ENCODE measurements at places on chromosomes 5 and 9. TPM values are rescaled to one million over a fixed set of nuclear protein-coding genes. Genes with fewer than 3 reads are reported as not detected.

- no peaks in the 10 kb centered on the region for H3K36me3 ChIP-seq
- peaks cover 28% of the 10 kb centered on the region for H3K27me3 ChIP-seq
- H3K4me1 ChIP-seq = peaks cover 2% of the 10 kb centered on the region
- no peak overlapping the region for H3K4me3 ChIP-seq
Measured at GRCh38 chr5:1152156-1152555, 40.3 kb upstream of the SLC12A7 start.

DNA sequence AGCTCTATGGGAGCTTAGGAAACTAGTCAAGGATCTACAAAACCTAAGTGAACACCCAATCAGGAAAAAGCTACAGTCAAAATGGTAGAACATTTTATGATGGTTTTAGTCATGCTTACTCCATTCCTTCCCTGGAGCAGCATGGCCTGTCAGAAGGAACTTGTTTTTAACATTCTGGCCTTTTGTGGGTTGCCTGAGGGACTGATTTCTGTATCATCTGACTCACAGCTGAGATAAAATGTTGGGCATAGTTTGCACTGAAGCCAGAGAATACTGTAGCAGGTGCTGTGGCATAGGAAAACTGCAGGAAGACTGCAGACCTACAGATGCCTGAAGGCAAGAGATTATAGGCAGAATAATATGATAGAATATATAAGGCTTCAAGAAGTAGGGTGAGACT lies 719.6 kb upstream of the GRAMD2B start:
- no peak overlapping the region for H3K4me3 ChIP-seq
- H3K4me1 ChIP-seq = no peaks in the 10 kb centered on the region
- H3K27ac ChIP-seq = no peak overlapping the region
- no peak for DNase-seq

DNA sequence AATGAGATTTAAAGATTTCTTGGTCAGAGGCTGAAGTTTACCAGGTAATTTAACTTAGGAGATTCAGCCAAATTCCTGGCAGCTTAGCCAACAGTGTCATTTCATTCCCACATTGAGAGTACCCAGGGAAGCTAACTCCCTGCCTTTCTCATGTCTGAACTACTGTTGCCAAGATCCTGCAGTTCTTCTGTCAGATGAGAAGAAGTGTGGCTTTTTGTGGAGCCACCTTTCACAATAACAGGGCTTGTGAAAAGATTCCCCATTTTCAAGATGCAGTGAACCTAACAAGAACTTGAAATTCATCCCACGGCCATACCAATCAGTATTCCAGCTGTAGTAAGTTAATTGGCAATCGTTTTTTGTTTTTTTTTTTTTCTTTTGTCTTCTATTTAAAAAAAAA lies 176.4 kb downstream of the XRCC4 start:
- H3K27me3 ChIP-seq = no peaks in the 10 kb centered on the region
- no peak overlapping the region for H3K27ac ChIP-seq
- H3K4me3 ChIP-seq = no peak overlapping the region
- H3K4me1 ChIP-seq = no peaks in the 10 kb centered on the region
- DNase-seq = no peak

GRCh38 chr5:171469326-171469725 lies 49.9 kb downstream of the FGF18 start:
- no peaks in the 10 kb centered on the region for H3K36me3 ChIP-seq
- H3K4me3 ChIP-seq = no peak overlapping the region
- DNase-seq = no peak
- H3K27me3 ChIP-seq = peaks cover 6% of the 10 kb centered on the region
- H3K27ac ChIP-seq = no peak overlapping the region

DNA sequence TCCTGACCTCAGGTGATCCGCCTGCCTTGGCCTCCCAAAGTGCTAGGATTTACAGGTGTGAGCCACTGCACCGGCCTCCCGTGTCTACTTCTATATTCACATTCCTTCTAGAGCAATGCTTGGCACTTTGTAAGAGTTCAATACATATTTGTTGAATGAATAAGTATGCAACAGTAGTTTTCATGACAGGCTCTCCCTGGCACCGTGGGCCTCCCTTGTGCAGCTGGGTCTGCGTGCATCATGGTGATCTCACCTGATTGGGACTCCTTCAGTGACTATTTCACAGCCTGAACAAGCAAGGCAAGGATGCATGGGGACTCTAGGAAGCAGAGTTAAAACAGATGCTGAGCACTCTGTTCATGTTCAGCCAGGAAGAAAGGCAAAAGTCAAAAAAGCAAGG lies 6.8 kb upstream of the ZBTB34 start:
- no peaks in the 10 kb centered on the region for H3K36me3 ChIP-seq
- peaks cover 20% of the 10 kb centered on the region for H3K27me3 ChIP-seq
- DNase-seq = no peak
- no peak overlapping the region for H3K4me3 ChIP-seq
- H3K27ac ChIP-seq = no peak overlapping the region
- no peaks in the 10 kb centered on the region for H3K4me1 ChIP-seq

DNA sequence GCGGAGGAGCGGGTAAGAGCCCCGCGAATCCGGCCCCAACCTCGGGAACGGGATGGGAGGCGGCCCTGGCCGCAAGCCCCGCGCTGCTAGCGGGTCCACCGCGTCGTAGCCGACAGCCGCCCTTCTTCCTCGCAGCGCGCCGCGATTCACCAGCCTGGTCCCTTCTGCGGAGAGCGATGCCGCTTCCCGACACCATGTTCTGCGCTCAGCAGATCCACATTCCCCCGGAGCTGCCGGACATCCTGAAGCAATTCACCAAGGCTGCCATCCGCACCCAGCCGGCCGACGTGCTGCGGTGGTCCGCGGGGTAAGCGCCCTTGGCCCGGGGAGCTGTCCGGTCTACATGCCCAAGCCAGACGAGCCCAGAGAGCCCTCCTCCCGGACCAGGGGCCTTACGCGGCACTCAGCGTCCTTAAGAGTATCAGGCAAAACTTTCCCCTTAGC lies 335 bp downstream of the ROPN1L start:
- peaks cover 3% of the 10 kb centered on the region for H3K27me3 ChIP-seq
- peaks cover 37% of the 10 kb centered on the region for H3K4me1 ChIP-seq
- peaks cover 2% of the 10 kb centered on the region for H3K36me3 ChIP-seq
- peak overlapping the region; percentile 72 for H3K4me3 ChIP-seq
- no peak for DNase-seq

DNA sequence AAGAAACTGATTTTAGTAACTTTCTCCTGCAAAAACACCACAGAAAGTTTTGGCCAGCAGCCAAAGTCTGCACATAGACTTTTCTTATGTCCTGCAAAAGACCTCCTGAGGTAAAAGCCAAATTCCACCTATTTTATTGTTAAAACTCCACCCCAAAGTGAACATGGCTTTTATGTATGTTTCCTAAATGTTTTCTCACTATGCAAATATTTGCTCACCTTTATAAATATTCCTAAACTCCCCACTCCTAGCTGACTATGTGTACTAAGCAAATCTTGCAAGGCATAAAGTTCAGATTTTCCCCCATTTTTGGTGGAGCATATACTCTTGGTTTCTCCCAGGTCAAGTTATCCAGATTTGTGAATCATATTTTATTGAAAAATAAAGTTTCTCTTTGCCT lies 446.2 kb downstream of the DNAH5 start:
- no peaks in the 10 kb centered on the region for H3K27me3 ChIP-seq
- H3K4me3 ChIP-seq = no peak overlapping the region
- no peaks in the 10 kb centered on the region for H3K4me1 ChIP-seq
- no peak for DNase-seq
- H3K36me3 ChIP-seq = no peaks in the 10 kb centered on the region

- H3K27me3 ChIP-seq = no peaks in the 10 kb centered on the region
- DNase-seq = no peak
- H3K4me1 ChIP-seq = no peaks in the 10 kb centered on the region
- no peak overlapping the region for H3K4me3 ChIP-seq
- H3K36me3 ChIP-seq = no peaks in the 10 kb centered on the region
Measured at GRCh38 chr5:172626031-172626581, 15.0 kb upstream of the NEURL1B start.

- H3K27me3 ChIP-seq = peaks cover 35% of the 10 kb centered on the region
- no peak overlapping the region for H3K4me3 ChIP-seq
- no peak overlapping the region for H3K27ac ChIP-seq
- peaks cover 4% of the 10 kb centered on the region for H3K4me1 ChIP-seq
- DNase-seq = no peak
Measured at GRCh38 chr5:169296419-169297143, 4.4 kb downstream of the SLIT3 start.

DNA sequence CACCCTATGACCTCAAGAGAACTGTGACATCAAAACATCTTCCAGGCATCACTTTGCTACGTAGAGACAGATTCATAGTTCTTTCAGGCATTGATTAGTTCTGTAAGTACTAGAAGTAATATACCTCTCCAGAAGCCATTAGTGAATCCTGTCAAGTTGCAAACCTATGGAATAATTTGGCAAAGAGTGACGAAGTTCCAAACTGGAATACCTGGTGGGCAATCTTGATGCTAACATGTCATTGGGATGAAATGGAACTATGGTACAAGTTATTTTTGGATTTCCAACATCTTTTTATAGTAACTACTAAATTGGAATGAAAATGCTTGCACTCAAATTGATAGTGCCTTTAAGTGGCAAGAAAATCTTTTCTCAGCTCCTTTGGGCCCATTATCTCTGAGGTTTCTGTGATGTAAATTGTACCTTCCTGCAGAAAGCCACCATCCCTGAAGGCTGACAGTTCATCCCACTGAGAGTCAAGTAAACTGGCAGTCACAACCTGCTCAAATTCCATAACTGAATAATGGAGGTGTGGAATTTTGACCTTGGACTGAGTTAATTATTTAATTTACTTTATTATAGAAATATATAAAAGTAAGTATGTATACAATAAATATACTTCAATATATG lies 435.5 kb downstream of the DTWD2 start:
- no peaks in the 10 kb centered on the region for H3K36me3 ChIP-seq
- H3K4me1 ChIP-seq = no peaks in the 10 kb centered on the region
- DNase-seq = no peak
- no peak overlapping the region for H3K4me3 ChIP-seq

The RFESD gene
- 4.1 TPM for total RNA-seq

The ACOT12 gene
- total RNA-seq = not detected

The RLN2 gene
- total RNA-seq = 4.9 TPM

The ZFP2 gene
- total RNA-seq = 0.37 TPM

The IL13 gene
- 3.9 TPM for total RNA-seq

The PCDHA3 gene
- not detected for total RNA-seq

Data from activated CD4-positive, alpha-beta T cell treated with anti-CD3 and anti-CD28 coated beads for 36 hours (primary cell).